ENCODE measurements at places on chromosomes 6 and 20.
A peak's percentile ranks its signal among the peaks of the same experiment; 100 is the strongest.

GRCh38 chr6:156420172-156420993, 356.8 kb upstream of the ARID1B start:
- DNase-seq: no peak

DNA sequence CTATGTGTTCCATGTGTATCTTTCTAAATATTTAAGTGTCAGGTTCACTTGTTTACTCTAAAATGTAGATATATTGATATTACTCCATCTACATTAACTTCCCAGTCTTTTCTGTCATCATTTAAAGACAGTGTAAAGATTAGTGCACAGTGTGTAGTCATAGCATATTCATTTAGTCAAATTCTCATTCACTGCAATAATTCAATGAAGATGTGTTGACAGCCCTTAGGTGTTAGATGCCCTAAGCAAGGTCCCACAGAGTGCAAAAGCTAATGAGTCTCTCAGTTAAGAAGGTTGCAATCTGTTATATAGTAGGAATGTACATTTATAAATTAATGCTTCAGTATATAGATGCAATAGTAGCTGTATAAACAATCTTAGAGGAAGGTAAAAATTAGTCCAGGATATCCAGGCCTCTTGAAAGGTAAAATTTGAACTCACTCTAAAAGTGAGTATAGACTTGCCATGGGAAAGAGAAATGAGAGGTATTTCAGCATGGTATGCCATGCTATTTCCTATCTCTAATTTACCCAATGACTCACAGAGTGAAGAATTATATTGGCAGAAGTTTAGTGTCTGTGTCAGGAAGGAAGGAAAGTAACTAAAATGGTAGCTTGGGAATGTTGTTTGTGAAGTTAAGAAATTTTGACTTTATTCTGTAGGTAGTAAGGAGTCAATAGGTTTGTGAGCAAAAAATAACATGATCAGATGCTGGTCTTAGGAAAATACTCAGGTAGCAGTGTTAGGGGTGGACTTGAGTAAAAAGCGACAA, 969.9 kb upstream of the CITED2 start:
- DNase-seq: no peak

- no peak for DNase-seq
These were observed 100.7 kb downstream of the VEGFA start for GRCh38 chr6:43870660-43871061.

DNA sequence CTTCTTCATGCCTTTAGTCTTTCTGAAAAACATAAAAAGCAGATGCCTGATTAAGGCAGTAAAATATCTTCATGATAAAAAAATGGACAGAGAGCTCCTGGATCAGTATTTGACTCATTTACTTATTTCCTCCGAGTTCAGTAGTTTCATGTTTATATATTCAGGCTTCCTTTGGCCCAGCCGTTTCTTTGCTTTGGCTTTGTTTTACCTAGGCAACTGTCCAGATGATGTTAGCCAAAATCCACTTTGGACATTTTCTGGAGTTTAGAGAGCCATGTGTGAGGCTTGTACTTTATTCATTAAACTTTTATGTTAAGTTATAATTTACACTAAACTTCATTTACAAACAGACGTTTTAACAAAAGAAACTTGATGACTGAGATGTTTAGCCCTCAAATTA, 307.1 kb upstream of the RSPO3 start:
- no peak for DNase-seq

DNA sequence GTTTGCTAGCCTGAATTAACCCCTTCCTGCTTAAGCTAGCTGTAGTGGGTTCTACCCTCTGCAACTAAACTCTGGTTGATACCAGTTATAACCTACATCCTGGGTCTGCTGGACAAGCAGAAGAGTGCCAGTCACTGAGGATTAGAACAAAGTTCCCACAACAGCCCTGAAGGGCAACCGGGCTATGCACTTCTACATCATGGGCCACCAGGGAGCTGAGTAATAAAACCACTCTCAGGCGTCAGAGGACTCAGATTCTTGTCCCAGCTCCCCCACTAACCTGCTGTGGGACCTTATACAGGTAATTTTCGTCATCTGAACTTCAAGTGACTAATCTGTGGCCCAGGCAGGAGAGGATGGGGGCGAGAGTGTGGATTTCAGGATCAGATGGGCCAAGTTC, 56.8 kb downstream of the EYA2 start:
- DNase-seq: no peak

DNA sequence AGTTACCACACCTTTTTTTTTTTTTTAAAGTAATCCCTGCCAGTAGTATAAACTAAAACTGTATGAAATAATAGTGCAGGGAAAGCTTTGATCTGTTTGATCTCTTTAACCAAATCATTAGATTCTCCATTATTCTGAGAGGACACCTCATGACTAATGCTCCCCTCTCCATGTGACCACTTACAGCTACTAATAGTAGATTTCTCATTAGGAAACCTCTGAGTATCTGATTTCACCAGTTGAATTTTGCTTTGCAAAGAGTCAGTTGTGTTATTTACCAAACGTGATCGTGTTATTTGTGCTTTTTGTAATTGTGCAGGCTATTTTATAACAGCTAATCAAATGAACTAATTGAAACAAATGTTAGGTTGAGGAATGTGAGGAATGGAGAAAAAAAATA, 12.5 kb downstream of the CASP8AP2 start:
- DNase-seq: no peak

- DNase-seq: no peak
These were observed 44.2 kb upstream of the ESR1 start for GRCh38 chr6:151763303-151763702.

- DNase-seq: no peak
These were observed 620.1 kb downstream of the COL12A1 start for GRCh38 chr6:74585753-74586152.

GRCh38 chr20:3279761-3280160, 40.8 kb upstream of the SLC4A11 start:
- no peak for DNase-seq

- no peak for DNase-seq
These were observed 89.8 kb downstream of the SCAF8 start for GRCh38 chr6:154822947-154823558.

DNA sequence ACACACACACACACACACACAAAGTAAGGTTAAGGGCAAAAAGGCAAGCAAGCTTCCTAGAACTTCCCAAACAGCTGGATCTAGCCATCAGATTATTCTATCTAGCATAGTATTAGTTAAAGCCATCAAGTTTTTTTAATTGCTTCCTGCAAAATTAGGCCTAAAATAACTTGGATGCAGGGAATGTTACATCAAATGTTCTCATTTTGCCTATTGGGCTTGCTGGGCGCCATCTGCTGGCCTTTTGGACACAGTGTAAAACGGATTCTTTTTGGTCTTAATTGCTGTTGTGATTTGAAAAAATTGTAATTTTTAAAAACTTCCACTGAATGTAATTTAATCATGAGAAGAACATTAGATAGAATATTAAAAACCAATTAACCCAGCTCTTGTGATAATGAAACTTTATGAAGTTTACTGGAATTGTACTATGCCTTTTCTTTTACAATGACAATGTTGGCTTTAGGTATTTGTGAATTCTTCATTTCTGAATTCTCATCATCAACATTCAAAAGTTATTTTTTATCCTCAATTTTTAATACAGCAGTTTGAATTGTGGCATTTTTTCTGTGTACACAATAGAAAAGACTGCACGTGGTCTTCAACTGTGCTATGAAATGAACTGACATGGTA, 6.8 kb downstream of the MKKS start:
- peak; percentile 46 for DNase-seq

- no peak for DNase-seq
These were observed 1.4 kb downstream of the SAMD5 start for GRCh38 chr6:147509891-147510290.

- DNase-seq: no peak
These were observed 586.9 kb upstream of the ARID1B start for GRCh38 chr6:156190270-156190669.

GRCh38 chr6:128686084-128686483, 165.7 kb upstream of the PTPRK start:
- DNase-seq: no peak

DNA sequence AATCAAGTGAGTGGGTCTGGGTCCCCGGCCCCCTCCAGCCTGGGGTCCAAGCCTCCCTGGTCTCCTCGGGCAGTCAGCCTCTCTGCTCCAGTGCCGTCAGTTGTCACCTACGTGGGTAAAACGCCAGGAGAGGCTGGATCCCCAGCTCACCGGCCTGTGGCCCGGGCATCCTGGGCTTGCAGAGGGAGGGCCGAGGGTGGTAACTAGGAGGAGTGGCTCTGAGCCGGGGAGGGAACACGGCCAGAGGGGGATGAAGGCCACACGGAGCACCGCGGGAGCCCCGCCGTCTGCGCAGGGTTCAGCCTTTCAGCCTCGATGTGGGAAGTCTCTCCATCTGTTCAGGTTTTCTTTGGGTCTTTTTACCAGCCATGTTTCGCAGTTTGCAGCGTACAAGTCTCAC, 29.5 kb upstream of the BHLHE23 start:
- DNase-seq: peak; percentile 15

- DNase-seq: no peak
These were observed 116.0 kb downstream of the TRIM27 start for GRCh38 chr6:28807682-28808280.

- no peak for DNase-seq
These were observed 102.3 kb downstream of the HIVEP2 start for GRCh38 chr6:142842418-142843261.

DNA sequence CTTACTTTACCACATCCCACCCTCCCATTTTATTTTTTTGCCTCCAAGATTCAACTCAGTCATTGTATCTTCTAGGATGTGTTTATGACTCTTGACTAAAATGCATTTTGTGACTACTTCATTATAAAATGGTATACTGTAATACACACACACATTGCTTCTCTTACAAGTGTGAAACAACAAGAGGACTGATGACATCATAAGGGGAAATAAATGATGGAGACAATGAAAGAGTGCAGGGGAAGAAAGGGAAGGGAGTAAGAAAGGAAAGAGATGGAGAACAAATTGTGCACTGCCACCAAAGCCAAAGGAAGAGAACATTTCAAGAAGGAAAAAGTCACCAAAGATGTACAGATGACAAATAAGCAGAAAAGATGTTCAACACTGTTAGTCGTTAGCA, 102.6 kb downstream of the CD164 start:
- no peak for DNase-seq

DNA sequence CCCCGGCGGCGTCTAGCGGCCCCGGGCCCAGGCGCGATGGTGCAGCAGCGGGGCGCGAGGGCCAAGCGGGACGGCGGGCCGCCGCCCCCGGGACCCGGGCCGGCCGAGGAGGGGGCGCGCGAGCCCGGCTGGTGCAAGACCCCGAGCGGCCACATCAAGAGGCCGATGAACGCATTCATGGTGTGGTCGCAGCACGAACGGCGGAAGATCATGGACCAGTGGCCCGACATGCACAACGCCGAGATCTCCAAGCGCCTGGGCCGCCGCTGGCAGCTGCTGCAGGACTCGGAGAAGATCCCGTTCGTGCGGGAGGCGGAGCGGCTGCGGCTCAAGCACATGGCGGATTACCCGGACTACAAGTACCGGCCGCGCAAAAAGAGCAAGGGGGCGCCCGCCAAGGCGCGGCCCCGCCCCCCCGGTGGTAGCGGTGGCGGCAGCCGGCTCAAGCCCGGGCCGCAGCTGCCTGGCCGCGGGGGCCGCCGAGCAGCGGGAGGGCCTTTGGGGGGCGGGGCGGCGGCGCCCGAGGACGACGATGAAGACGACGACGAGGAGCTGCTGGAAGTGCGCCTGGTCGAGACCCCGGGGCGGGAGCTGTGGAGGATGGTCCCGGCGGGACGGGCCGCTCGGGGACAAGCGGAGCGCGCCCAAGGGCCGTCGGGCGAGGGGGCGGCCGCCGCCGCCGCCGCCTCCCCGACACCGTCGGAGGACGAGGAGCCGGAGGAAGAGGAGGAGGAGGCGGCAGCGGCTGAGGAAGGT, 715 bp downstream of the SOX12 start:
- DNase-seq: peak; percentile 62

- DNase-seq: no peak
These were observed 220.2 kb upstream of the CEP162 start for GRCh38 chr6:84447651-84448050.

- DNase-seq: peak; percentile 52
These were observed 143.8 kb downstream of the UNC5CL start for GRCh38 chr6:40894962-40895799.

DNA sequence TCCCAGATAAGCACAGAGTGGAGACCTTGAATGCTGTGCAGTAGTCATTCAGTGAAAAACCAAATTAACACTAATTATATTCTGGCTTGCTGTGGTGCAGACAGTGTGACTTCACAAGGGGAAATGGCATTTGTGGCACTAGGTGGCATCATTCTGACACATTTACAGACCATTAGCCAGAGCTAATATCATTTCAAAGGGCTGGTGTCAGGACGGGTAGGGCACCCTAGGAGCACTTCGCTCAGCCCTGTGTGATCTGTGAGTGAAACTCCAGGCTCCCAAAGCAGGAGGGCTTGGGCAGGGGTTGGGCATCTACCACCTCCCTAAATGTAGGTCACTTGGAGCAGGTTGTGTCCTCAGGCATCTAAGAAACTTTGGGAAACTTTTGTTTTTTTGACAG, 555.8 kb downstream of the PKHD1 start:
- DNase-seq: no peak

DNA sequence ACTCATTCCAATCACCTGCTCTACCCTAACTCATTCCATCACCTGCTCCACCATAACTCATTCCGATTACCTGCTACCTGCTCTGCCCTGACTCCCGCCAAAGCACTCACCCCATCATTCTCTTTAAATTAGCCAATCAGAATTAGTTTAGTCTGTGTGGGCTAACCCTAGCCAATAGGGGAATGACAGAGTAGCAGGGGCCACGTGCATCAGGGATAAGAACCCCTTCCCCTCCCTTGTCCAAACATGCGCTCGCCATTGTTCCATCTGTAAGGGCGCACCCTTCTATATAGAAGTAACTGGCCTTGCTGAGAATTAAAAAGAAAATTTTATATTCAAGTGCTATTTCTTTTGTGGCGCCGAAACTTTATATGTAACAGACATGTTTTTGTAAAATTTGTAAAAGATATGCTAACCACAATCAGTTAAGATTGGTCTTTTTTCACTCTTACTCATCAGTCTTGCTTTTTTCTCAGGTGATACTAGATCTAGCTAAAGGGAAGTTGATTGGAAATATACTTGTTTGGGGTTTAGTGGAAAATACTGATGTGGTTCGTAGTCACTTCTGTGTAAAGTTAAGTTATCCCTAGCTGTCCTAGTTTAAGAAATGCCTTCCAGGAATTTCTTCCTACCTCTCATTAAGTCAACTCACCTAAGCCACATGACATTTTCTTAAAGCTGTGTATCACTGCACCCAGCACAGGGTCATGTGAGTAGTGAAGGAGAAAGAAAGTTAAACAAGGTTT, 16.5 kb downstream of the RTN4IP1 start:
- no peak for DNase-seq

DNA sequence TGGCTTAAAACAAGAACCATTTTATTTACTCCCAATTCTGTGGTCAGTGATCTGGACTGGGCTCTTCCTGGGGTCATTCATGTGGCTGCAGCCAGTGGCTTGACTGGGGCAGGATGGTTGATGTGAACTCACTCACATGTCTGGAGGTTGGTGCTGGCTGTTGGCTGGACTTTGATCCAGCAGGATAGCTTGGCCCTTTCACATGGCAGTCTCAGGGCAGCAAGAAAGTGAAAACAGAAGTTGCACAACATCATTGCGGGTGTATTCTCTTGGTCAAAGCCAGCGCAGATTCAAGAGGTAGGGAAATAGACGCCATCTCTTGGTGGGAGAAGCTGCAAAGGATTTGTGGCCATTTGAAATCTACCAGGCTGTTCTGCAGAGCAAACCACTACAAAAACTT, 77.2 kb downstream of the MDGA1 start:
- no peak for DNase-seq
